ENCODE measurements at places on chromosomes 1 and 21. TPM values are rescaled to one million over a fixed set of nuclear protein-coding genes. Genes with fewer than 3 reads are reported as not detected.

DNA sequence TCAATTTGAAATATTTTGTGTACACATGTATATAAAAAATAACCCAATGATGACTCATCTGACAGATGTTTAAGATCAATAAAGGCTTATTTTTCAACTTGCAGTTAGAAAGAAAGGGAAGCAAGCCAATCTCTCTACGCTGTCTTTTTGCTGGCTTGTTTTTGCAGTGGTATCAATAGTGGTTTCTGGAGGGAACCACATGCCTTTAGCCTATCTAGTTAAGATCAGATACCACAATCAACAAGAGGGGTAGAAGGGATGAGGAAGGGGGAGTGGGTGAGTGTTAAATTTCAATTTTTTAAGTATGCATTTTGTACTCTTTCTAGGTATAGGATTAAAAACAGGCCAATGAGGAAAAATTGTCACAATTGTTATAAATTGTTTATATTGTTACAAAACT is 276.2 kb downstream of the KCNH1 start:
- H3K27ac ChIP-seq, result no peak overlapping the region
- no peak for DNase-seq
- H3K4me3 ChIP-seq, result no peak overlapping the region
- no peaks in the 10 kb centered on the region for H3K36me3 ChIP-seq
- H3K27me3 ChIP-seq, result no peaks in the 10 kb centered on the region

MCOLN2 gene
- 3.8 TPM for total RNA-seq

XKR8 gene
- 6.9 TPM for total RNA-seq

KCNJ9 gene
- not detected for total RNA-seq
